ENCODE measurements at places on chromosomes 3 and 15.

GRCh38 chr3:13705702-13706280 lies 156.9 kb downstream of the FBLN2 start:
- DNase-seq, result no peak

DNA sequence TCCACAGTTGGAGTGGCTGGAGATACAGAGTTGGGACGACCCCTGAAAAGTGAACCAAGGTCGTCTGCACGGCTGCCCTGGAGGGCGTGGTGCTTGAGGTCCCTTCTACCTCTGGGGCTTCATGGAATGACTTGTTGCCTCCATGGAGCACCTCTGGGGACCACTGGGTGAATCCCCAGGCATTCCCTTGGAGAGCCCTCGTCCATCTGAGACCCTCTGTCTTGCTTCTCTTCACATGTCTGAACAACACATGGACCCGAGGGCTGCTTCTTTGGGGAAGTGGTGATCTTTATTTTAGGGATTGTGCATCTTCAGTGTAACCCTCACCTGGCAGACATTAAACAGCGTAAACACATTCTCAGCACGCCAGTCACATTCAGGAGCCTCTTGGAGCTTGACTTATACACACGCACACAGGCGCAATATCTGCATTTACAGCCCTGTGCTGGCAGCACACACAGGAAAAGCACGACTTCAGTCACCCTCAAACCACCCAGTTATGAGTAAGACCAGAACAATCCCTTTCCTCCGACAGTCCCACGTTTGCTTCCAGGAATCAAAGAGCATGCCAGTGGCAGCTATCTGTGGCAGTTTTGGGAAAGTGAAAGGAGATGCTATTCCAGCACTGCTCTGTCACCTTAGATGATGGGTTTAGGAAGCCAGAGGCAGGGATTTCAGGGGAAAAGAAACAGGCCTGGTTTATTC lies 12.6 kb downstream of the FAM107A start:
- no peak for DNase-seq

GRCh38 chr3:95899494-95899893 lies 914.9 kb upstream of the EPHA6 start:
- no peak for DNase-seq

DNA sequence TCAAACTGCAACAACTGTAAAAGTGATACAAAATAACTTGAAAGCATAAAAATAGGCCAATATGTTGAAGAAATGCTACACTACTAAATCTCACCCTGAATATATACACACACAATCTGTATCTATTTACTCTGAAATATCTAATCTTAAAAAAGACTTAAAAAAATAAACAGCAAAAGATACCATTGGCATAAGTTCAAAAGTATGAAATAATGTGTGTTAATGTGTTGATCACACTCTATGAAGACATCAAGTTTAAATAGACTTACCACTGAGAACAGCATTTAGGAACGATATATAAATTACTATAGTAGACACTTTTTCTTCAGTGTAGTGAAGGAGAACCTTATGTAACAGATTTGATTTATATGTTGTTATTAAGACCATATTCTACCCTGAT lies 14.1 kb upstream of the SATB1 start:
- no peak for DNase-seq

- no peak for DNase-seq
Measured at GRCh38 chr3:134353171-134353825, 20.9 kb downstream of the AMOTL2 start.

DNA sequence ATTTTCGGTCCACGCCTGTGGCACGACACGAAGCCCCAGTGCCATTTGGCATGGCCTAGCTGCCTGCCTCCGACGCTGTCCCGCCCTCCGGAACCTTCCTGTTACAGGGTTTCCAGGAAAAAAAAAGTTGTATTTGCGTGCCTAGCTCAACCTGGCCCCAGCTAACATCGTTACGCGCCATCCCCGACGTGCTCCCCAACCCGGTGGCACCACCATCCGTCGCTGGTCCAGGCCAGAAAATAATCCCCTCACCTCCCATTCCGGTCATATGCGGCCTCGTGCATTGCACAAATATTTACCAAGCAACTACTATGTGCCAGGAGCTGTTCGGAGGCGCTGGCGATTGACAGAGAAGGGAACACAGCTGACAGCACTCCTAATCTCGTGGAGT lies 1.4 kb upstream of the CYP1A1 start:
- DNase-seq, result no peak

DNA sequence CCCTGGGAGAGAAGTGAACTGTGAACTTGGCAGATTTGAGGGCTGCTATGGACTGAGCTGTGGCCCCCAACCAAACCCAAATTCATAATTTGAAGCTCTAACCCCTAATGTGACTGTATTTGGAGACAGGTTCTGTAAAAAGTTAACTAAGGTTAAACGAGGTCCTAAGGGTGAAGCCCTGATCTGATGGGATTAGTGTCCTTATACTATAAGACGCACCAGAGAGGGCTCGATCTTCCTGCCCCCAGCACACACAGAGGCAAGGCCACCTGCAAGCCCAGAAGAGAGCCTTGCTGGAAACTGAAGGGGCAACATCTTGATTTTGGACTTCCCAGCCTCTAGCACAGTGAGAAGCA lies 34.0 kb downstream of the TKT start:
- no peak for DNase-seq

DNA sequence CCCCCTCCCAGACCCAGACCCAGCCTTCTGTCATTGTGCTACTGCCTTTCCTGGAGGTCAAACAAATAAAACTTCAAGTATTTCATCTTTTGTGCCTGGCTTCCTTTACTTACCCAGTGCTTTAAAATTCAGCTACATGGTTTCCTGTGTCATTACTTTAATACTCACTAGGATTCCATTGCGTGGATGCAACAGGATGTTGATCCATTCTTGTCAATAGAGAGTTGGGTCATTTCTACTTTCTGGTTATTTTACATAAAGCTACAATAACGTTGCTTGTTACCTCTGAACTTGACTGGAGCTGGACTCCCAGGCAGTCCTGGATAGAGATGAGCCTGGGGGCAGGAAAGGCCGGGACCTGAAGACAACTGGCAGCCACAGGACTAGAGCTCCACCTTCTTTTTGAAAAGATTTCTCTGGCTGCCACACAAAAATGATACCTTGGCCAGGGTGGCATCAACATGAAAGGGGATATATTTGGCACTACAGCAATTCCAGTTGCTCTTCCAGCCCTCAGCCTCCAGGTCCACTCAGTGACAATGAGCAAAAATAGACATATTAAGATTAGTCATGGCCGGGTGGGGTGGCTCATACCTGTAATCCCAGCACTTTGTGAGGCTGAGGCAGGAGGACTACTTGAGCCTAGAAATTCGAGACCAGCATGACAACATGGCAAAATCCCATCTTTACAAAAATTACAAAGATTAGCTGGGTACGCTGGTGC lies 23.3 kb upstream of the HEG1 start:
- no peak for DNase-seq

- no peak for DNase-seq
Measured at GRCh38 chr3:162217647-162218046, 721.0 kb downstream of the OTOL1 start.

- DNase-seq, result no peak
Measured at GRCh38 chr3:50183755-50184154, 7.7 kb upstream of the GNAT1 start.

All from germinal center (tissue), 1 donor.